ENCODE measurements at places on chromosomes 16 and 17. TPM values are rescaled to one million over a fixed set of nuclear protein-coding genes. Genes with fewer than 3 reads are reported as not detected.

DNA sequence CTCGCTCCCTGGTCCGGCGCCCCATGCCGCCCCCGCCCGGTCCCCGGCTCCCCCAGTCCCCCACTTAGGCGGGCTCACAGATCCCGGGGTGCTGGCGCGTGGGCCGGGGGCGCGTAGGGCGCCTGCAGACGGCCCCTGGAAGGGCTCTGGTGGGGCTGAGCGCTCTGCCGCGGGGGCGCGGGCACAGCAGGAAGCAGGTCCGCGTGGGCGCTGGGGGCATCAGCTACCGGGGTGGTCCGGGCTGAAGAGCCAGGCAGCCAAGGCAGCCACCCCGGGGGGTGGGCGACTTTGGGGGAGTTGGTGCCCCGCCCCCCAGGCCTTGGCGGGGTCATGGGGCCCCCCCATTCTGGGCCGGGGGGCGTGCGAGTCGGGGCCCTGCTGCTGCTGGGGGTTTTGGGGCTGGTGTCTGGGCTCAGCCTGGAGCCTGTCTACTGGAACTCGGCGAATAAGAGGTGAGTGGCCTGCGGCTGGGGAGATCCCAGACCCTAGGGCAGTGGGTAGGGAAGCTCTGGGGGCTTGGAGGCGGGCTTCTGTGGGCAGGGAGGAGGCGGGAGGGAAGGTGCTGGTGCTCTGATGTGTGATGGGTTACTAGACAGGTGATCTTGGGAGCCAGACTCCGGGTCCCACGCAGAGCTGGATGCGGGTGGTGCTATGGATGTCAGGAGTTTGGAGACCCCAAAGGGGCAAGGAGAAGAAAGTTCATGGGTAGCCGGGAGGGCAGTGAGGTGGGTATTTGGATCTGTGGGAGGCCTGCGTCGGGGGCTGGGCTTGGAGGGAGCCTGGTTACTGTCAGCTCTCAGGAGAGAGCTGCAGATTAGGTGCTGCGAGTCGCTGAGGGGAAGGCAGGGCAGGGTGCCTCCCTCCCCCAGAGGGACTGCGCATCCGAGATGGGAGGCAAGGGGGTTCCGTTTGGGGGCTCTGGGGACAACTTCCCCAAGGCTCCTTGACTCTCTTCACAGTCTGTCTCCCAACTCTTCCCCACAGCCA, 560 bp downstream of the EFNB3 start:
- peaks cover 11% of the 10 kb centered on the region for H3K4me1 ChIP-seq
- no peak overlapping the region for H3K27ac ChIP-seq
- no peak for DNase-seq

GRCh38 chr17:57755480-57756070, 10.5 kb upstream of the CCDC182 start:
- no peaks in the 10 kb centered on the region for H3K36me3 ChIP-seq
- no peaks in the 10 kb centered on the region for H3K27me3 ChIP-seq
- H3K4me1 ChIP-seq, result no peaks in the 10 kb centered on the region
- H3K27ac ChIP-seq, result no peak overlapping the region
- no peak for DNase-seq

DNA sequence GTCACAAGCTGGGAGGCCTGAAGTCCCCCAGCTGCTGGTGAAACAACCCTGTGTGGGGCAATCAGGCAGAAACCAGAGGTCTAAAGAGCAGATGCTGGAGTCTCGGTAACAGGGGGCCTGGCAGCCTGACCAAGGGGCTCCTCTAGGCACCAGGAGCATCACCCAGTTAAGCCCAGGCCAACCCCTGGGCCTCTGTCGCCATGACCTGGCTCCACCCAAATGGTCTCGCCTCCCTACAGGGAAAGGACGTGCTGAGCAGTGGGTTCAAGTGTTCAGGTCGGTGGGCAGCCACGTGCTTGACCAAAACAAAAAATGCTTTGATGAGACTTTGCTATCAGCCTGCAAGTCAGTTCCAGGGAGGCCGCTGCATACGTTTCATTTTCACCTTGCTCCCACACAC, 240.3 kb downstream of the ZNF423 start:
- no peak overlapping the region for H3K4me3 ChIP-seq
- DNase-seq, result no peak
- no peak overlapping the region for H3K27ac ChIP-seq
- no peaks in the 10 kb centered on the region for H3K36me3 ChIP-seq

- H3K27ac ChIP-seq, result no peak overlapping the region
- DNase-seq, result no peak
- H3K27me3 ChIP-seq, result no peaks in the 10 kb centered on the region
- no peaks in the 10 kb centered on the region for H3K4me1 ChIP-seq
- no peak overlapping the region for H3K4me3 ChIP-seq
- no peaks in the 10 kb centered on the region for H3K36me3 ChIP-seq
These were observed 34.1 kb downstream of the MAP2K6 start for GRCh38 chr17:69448431-69449102.

Gene ATP2C2
- total RNA-seq, result not detected

Gene B4GALNT2
- not detected for total RNA-seq

- peaks cover 6% of the 10 kb centered on the region for H3K4me1 ChIP-seq
- H3K27me3 ChIP-seq, result no peaks in the 10 kb centered on the region
- no peak overlapping the region for H3K27ac ChIP-seq
- H3K36me3 ChIP-seq, result peaks cover 39% of the 10 kb centered on the region
- no peak overlapping the region for H3K4me3 ChIP-seq
These were observed 41.8 kb downstream of the BRD7 start for GRCh38 chr16:50326835-50327465.

DNA sequence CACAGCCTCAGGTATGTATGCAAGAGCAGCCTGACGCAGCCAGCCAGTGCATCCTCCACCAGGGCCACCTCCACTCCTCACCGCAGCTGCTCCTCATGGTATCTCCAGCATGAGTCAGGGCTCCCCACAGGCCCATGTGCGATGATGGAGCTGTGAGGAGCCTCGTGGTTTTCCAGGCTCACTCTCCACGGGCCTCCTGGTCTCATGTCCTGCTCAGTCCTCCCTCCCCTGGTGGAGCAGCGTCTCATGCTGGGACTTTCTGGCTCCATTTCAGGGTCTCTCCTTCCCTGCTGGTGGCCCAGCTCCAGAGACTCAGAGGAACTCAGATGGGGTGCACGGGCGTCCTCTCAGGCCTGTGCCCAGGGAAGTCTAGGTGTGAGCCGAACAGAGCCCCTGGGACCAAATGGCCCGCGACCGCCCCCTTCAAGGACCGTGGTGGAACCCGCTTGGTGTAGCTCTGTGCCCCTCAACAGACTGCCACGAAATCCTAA, 70.4 kb downstream of the METRNL start:
- no peak overlapping the region for H3K27ac ChIP-seq
- peak; percentile 87 for DNase-seq

DNA sequence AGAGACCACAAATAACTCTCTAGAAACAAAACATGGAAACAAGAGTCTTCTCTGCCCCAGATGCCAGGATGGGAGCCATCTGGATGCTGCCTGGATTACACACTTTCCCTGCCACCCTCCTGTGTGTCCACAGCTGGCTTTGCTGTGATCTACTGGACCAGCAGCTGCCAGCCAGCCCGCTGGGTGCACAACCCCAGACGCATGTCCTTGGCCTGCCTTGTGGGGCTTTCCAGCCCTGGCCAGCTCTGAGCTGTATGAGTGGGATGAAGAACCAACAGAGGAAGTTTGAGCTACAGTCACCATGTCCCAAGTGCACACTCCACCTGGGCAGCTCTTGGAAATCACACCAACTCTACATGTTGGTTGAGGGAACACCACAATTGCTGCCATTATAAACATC, 57.0 kb upstream of the TNRC6C start:
- no peak overlapping the region for H3K27ac ChIP-seq
- H3K4me1 ChIP-seq, result no peaks in the 10 kb centered on the region
- no peak overlapping the region for H3K4me3 ChIP-seq

Gene C1QBP
- total RNA-seq, result 124 TPM

Gene NPIPB5
- 169 TPM for total RNA-seq

GRCh38 chr17:43014020-43014648, 7.5 kb downstream of the IFI35 start:
- peaks cover 42% of the 10 kb centered on the region for H3K36me3 ChIP-seq
- peaks cover 8% of the 10 kb centered on the region for H3K4me1 ChIP-seq
- H3K27me3 ChIP-seq, result no peaks in the 10 kb centered on the region
- no peak overlapping the region for H3K4me3 ChIP-seq
- DNase-seq, result peak; percentile 25

- peak; percentile 37 for DNase-seq
- no peak overlapping the region for H3K27ac ChIP-seq
- H3K4me1 ChIP-seq, result no peaks in the 10 kb centered on the region
- peaks cover 2% of the 10 kb centered on the region for H3K27me3 ChIP-seq
- no peak overlapping the region for H3K4me3 ChIP-seq
- H3K36me3 ChIP-seq, result no peaks in the 10 kb centered on the region
These were observed 6.4 kb downstream of the TEKT5 start for GRCh38 chr16:10688291-10688690.

DNA sequence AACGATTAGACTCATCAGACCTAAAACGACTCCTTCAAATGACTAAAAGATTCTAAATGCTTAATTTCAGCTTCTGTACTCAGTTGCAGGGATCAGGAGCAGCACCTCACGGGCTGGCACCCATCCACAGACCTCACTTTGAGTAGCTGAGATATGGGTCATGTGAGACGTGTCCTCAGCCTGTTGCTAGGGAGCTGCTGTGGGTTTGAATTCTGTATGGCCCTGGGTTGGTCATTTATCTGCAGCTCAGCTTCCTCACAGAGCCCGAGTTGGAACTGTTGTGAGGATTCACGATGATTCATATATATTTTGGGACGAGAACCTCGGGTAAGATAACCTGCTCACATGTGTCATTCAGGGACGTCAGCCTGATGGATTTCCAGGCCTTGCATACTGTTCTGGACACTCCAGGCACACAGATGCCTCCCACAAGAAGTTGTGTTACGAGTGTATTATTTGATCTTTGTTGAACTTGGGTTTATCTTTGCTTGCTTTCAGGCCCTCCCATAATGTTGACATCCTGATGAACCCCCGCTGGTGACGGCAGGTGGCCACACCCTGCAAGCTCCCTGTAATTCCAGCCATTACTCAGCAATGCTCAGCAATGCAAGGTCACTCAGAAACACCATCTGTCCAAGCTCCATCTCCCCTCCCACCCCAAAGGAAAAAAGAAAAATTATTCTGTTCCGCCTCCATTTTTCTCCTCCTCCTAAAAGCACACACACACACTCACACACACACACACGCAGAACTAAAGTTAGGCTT, 137.6 kb downstream of the RBFOX3 start:
- no peak overlapping the region for H3K27ac ChIP-seq
- no peak overlapping the region for H3K4me3 ChIP-seq
- peaks cover 7% of the 10 kb centered on the region for H3K27me3 ChIP-seq
- no peaks in the 10 kb centered on the region for H3K36me3 ChIP-seq
- DNase-seq, result no peak

Gene LRRC37A3
- total RNA-seq, result 15.2 TPM

DNA sequence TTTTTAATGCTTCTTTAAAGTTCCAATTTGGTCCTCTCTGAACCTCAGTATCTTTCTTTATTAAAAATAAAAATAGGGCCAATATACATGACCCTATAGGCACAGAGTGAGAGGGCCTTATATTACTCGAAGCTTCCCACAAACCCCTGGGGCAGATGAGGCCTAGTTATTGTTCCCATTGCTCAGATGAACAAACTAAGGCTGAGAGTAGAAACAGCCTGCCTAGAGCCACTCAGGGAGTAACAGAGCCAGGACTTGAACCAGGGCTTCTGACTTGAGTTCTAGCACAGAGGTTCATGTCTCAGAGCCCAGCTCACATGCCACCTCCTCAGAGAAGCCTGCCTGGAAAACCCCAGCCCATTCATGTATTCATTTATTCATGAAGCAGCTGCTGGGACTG, 7.7 kb downstream of the BCL7C start:
- no peaks in the 10 kb centered on the region for H3K4me1 ChIP-seq
- H3K27ac ChIP-seq, result no peak overlapping the region
- peaks cover 30% of the 10 kb centered on the region for H3K36me3 ChIP-seq
- no peak for DNase-seq
- H3K27me3 ChIP-seq, result no peaks in the 10 kb centered on the region
- H3K4me3 ChIP-seq, result no peak overlapping the region

Gene SLX4
- 4.7 TPM for total RNA-seq

- DNase-seq, result peak; percentile 89
- H3K27me3 ChIP-seq, result no peaks in the 10 kb centered on the region
- H3K27ac ChIP-seq, result no peak overlapping the region
- no peak overlapping the region for H3K4me3 ChIP-seq
- H3K4me1 ChIP-seq, result peaks cover 13% of the 10 kb centered on the region
- H3K36me3 ChIP-seq, result no peaks in the 10 kb centered on the region
These were observed 14.1 kb upstream of the UTP6 start for GRCh38 chr17:31915456-31916100.

Gene LITAFD
- total RNA-seq, result not detected

GRCh38 chr17:40986920-40987319, 2.8 kb upstream of the KRT40 start:
- no peak overlapping the region for H3K27ac ChIP-seq
- no peaks in the 10 kb centered on the region for H3K27me3 ChIP-seq
- H3K4me3 ChIP-seq, result no peak overlapping the region
- no peaks in the 10 kb centered on the region for H3K36me3 ChIP-seq

- no peak overlapping the region for H3K27ac ChIP-seq
- no peaks in the 10 kb centered on the region for H3K36me3 ChIP-seq
- no peak for DNase-seq
- H3K4me1 ChIP-seq, result no peaks in the 10 kb centered on the region
- peaks cover 32% of the 10 kb centered on the region for H3K27me3 ChIP-seq
These were observed 4.1 kb upstream of the DOC2B start for GRCh38 chr17:185445-186138.

DNA sequence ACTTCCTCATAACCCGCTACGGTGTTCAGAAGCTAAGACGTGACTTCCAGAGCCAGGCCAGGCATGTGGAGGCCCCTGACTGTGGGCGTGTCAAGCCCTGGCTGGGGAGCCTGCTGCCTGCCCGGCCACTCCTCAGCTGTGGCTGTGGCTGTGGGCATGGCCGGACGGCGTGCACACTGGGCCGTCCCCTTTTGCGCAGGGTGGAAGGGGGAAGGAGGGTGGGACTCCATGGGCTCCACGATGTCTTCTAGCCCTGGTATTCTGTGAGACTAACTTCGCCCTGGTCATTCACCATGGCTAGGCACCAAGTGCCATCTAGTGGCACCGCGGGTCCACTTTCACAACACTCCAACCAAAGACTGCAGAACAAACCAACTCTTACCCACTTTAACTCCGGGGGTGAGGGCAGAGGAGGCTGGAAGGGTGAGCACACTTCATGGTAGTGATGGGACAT, 67.9 kb downstream of the N4BP1 start:
- peaks cover 27% of the 10 kb centered on the region for H3K36me3 ChIP-seq
- peak; percentile 95 for DNase-seq
- peaks cover 10% of the 10 kb centered on the region for H3K4me1 ChIP-seq
- H3K27me3 ChIP-seq, result no peaks in the 10 kb centered on the region
- H3K27ac ChIP-seq, result no peak overlapping the region

- H3K27me3 ChIP-seq, result no peaks in the 10 kb centered on the region
- H3K4me3 ChIP-seq, result no peak overlapping the region
- no peaks in the 10 kb centered on the region for H3K4me1 ChIP-seq
- no peaks in the 10 kb centered on the region for H3K36me3 ChIP-seq
- DNase-seq, result peak; percentile 21
These were observed 18.9 kb downstream of the LGALS9 start for GRCh38 chr17:27649929-27650328.

All from osteoblast (primary cell).